CD8-positive, alpha-beta memory T cell (primary cell): ENCODE measurements at places on chromosomes 16 and 17. TPM values are rescaled to one million over a fixed set of nuclear protein-coding genes. Genes with fewer than 3 reads are reported as not detected.

DNA sequence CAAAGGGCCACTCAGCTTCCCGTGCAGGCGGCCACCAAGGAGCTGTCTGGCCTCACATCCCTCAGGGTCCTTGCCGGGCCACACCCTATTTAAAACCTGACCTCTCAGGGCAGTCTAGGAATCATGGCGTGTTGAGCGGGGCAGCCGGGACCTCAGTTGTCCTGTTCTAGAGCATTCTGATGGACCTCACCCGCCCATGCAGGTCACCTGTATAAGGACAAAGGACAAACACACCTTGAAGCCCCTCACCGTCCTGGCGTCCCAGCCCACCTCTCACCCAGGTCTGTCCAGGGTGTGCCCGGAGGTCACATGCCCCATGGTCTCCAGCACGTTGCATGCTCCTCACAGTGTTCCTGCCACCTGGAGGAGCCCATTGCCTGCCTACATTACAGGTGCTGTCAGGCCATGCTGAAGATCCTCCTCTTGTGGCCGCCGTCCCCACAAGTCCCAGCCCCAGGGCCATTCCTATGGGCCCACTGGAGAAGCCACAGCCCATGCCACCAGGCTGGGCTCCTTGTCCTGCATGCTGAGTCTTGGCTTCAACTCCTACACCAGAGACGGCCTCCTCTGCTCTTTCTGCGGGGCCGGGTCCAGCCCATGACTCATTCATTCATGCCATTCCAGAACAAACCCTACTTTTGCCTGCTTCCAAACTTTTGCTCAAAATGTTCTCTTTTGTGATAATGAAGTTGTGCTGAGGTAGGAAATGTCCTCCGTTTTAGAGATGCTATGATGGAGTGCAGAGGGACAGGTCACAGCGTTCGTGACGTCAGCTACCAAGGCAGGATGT lies 46.3 kb downstream of the PEMT start:
- DNase-seq: no peak

- no peak for DNase-seq
Measured at GRCh38 chr16:25109643-25110042, 1.9 kb upstream of the LCMT1 start.

The HLF gene
- 0.93 TPM for total RNA-seq

The OR4D1 gene
- total RNA-seq: 0.29 TPM

The TOM1L1 gene
- total RNA-seq: 0.33 TPM

The PABPN1L gene
- total RNA-seq: not detected
